ENCODE measurements at places on chromosomes 1 and 21. TPM values are rescaled to one million over a fixed set of nuclear protein-coding genes. Genes with fewer than 3 reads are reported as not detected.

COL6A2 gene
- total RNA-seq: 46.0 TPM

TBCE gene
- 10.9 TPM for total RNA-seq

BMP8A gene
- 0.13 TPM for total RNA-seq

FCAMR gene
- not detected for total RNA-seq

F5 gene
- not detected for total RNA-seq

GSTM4 gene
- 1.2 TPM for total RNA-seq

LDLRAD2 gene
- 0.13 TPM for total RNA-seq
